ENCODE measurements at places on chromosomes 12 and 14.

DNA sequence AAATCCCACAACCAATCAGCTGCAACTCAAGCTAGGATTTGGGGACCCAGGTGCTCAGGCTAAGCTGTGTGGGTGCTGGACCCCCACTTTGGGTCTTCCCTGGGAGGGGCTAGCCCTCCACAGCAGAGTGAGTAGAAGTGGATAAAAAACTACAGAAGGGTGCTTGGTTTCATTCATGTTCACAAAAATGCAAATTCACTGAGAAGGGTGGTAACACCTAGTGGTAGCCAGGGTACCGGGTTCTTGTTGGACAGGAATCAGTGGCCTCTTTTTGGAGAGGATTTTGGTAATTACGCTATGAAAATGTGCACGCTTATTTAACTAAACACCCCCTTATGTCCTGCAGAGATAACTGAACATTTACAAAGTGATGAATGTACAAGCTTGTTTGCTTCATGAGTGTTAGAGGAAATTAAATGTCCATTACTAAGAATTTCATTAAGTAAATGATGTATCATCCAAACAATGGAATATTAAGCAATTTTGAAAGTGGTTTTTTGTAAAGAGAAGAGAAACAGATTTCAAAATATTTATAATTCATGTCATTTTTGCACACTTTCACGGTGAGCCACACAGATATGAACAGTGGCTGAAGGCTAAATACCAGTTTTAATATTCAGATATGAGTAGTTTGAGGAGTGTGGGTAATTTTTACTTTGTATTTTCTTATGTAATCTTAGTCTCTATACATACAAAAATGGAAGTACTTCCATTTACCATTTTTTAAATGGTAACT is 78.3 kb downstream of the DDX51 start:
- DNase-seq, result no peak

DNA sequence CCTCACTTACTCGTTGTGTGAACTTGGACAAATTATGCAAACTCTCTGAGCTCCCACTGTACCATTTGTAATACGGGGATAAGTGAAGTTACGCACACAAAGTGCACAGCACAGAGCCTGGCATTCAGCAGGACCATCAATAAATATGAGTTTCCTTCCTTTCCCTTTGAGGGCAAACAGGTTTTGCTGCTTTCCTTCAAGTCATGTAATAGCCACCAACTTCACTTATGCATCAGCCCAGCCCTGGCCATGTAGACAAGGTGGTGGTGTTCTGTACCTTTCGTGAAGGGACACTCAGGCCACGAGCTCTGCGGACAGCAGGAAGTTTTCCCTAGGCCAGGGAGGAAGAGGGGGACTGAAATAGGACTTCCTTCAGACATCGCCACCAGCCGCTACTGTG is 272.7 kb downstream of the CACNA1C start:
- no peak for DNase-seq

DNA sequence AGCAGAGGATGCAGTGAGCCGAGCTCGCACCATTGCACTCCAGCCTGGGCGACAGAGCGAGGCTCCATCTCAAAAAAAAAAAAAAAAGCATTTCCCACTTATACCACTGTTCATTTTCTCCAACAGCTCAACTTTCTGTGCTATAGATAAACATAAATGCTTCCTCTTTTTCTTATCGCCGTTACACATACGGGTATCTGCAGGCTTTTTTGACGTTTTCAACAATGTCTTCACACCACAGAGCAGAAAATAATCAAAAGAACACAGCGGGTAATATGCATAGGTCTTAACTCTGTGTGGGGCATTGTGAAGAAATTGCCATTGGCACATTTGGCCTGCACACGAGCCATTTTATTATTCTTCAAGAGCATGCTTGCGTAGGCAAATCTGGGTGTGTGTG is 86.4 kb downstream of the CAPZA3 start:
- DNase-seq, result no peak

- no peak for DNase-seq
Measured at GRCh38 chr12:91572869-91573268, 390.3 kb upstream of the DCN start.
